ENCODE measurements at places on chromosomes 12 and 14.

DNA sequence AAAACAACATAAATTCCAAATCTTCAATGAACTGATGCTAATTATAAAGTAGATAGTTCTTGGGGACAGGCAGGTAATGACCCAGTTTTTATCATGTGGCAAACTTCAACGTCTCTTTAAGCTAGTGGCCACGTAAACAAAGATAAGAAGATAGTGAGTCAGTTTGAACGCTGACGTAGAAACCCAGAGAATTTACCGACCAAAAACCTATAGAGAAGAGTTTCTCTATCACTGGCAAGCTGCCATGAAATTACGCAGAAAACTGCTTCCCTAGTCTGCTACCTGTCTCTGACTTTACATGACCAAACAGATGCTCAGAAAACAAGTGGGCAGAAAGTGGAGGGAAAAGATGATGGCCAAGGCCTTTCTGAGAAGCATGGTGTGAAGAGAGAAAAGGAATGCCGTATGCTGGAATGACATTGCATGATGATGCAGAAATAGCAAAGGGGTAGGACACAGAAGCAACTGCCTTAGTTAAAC, 136.3 kb downstream of the ITPR2 start:
- DNase-seq, result no peak

- no peak for DNase-seq
These were observed 358.9 kb downstream of the PAWR start for GRCh38 chr12:79331870-79332269.

DNA sequence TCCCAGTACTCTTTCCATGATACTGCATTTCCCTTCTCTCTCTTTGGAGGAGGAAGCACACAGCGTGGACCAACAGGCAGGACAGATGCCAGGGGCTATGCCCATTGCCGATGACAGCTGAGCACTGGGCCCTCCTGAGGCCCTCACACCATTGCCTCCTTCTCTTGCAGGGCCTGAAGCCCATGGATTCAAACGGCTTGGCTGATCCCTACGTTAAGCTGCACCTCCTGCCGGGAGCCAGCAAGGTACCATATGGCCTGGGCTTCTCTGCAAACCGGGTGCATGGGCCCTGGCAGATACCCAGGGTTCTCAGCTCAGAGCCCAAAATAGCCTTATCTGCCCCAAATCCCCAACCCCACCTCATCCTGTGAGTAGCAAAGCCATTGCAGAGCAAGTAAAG, 25.2 kb upstream of the OAS1 start:
- DNase-seq, result no peak

DNA sequence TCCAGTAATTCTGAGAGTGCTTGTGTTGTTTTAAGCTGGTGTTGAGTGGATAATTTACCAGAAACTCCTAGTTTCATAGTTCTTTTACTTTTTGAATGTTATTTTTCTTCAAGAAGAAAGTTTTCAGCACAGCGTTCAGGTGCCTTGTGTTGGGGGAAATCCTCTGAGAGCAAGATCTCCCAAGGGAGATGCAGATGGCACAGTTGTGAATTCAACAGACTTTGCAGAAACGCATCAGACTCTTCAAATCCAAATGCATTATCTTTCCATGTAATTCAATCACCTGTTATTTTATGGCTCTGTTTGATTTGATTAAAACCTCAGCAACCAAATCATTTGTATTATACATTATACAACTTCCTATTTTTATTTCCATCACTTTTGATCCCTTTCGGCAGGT, 439.9 kb downstream of the EGLN3 start:
- no peak for DNase-seq

GRCh38 chr14:94030571-94030970, 4.4 kb downstream of the OTUB2 start:
- DNase-seq, result no peak

DNA sequence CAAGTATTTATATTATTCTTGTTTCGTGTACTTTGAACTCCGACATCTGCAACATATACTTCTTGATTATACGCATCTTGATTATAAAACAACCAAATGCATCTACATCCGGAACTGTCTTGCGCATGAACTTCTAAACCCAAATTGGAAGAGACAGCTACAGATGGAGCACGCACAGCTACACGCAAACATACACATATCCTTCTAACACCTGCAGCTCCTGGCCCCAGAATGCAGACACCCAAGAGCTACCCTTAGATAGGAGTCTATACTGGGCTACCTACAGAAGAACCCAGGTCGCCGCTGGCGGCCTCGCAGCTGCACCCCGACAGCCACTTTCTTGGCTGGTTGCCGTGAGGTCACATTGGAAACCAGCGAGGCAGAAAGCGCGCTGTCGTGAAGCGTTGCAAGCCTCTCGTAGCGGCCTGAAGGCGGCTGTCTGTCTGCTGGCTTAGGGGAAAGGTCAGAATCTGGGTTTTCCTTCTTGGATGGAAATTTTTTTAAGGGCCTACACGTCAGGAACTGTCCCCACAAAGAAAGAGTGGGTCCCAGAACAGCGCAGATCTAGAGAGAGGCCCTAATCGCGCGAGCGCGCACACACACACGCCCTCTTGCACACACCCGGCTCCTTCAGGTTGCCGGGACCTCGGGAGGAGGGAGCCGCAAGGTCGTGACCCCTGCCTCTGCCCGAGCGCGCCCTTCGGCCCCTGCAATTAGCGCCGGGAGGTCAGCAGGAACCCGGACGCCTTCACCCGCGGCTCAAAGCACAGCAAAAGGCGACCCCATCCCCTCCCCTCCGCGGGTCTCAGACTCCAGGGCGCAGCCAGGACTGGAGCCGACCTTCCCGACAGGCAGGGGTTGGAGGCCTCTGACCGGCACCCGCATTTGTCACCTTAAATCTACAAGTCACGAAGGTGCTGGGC, 17.0 kb downstream of the TBX3 start:
- DNase-seq, result no peak

GRCh38 chr12:6550294-6551062, 5.4 kb downstream of the IFFO1 start:
- no peak for DNase-seq

GRCh38 chr12:51973560-51973959, 22.1 kb downstream of the ACVR1B start:
- no peak for DNase-seq

DNA sequence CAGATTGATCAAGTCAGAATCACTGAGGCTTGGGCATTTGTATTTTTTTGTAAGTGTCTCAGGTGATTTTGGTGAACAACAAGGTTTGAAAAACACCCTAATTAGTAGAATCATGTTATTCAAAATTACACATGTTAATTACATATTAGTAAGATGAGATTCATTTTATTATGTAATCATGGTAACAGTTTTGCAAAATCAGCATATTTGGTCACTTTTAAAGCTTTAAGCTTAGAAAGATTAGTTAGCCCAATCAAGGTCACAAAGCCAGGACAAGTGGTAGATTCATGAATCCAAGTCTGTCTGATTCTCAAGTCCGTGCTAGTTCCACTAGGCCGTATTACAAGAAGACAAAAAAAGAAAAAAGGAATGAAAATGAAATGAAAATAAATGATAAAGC, 218.4 kb upstream of the FAR2 start:
- DNase-seq, result no peak

GRCh38 chr12:46354111-46354801, 18.3 kb downstream of the SLC38A2 start:
- no peak for DNase-seq

GRCh38 chr14:66649498-66649897, 141.6 kb downstream of the GPHN start:
- DNase-seq, result no peak

DNA sequence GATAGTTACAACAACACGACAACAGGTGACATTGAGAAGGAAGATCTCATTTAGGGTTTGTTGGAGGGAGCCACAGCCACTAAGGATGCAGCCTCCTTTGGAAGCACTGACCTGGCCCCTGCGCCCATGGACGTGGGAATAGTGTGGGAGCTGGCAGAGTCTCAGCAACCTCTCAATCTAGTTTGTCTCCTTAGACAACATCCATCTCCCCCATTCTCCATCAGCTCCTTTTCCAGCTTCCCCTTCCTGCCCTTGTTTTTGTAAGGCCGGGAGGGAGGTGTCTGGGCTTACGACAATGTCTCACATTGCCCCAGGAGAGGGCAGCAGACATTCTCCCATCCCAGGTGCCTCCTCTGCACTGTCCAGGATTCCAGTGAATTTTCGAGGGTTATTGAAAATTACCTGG, 170.2 kb upstream of the PZP start:
- no peak for DNase-seq

DNA sequence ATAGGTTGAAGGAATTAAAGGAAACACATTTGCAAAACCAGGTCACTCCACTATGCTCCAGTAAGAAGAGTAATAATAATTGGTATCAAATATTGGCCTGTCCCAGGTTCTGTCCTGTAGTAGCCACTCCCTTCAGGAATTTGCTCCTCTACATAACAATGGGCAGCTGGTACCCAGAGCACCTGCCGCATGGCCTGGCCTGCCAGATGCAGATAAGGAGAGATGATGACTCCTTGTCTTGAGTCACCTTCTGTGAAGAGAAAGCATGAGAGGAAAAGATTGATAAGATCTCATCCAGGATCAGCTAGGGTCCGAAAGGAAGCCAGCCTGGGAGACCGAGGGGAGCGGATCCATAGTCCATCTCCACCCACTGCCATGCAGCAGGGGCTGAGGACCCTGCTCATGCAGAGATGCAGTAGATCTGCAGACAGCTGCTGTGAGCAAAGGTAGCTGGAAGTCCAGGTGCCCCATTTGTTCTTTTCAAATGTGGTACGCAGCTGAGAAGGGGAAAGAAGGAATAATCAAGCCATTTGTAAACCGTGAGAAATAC, 24.3 kb downstream of the VCPKMT start:
- DNase-seq, result no peak

DNA sequence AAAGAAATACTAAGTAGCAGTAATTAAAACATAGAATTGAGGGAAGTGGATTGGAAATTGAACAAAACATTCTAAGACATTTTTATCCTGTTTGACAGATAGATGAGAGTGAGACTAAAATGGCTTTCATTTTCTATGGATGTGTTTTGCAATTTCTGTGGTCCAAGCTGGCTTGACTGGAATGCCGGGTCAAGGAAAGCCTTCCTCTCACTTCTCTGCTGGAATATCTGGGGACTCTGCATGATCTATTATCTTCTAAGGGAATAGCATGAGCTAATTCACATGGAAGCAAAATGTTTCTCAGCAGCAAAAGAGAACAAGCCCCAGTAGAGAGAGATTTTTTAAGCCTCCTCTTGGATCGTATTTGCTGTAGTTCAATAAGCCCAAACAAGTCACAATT, 407.9 kb upstream of the ATXN7L3B start:
- DNase-seq, result no peak

- no peak for DNase-seq
These were observed at the start of gene SPX for GRCh38 chr12:21526053-21526452. Gene SPX, plus strand, starts transcription at chr12:21526296. Its CDS starts 177 bp downstream, at chr12:21526473.

GRCh38 chr14:94769391-94770250, at the start of gene GSC:
Gene GSC, minus strand, starts transcription at chr14:94770113. Its CDS starts 98 bp downstream, at chr14:94770015.
- no peak for DNase-seq

GRCh38 chr12:115749071-115749841, 528.2 kb downstream of the MED13L start:
- no peak for DNase-seq

DNA sequence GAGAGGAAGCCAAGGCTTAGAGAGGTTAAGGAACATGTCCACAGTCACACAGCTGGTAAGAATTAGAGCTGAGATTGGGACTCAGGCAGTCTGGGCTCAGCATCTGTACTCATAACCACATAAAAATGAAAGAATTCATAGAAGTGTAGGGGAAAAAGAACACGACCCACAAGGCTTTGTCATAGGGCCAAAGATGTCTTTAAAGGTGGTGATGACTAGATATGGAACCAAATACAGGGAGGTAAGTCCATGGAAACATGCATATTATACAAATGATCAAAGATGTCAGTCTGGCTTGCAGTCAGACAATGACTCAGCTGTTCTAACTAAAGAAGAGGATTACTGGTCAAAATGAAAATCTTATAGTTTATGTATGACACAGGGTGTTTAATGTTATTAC, 7.2 kb upstream of the SSPN start:
- no peak for DNase-seq

GRCh38 chr12:89655841-89656240, 52.8 kb downstream of the ATP2B1 start:
- DNase-seq, result no peak

DNA sequence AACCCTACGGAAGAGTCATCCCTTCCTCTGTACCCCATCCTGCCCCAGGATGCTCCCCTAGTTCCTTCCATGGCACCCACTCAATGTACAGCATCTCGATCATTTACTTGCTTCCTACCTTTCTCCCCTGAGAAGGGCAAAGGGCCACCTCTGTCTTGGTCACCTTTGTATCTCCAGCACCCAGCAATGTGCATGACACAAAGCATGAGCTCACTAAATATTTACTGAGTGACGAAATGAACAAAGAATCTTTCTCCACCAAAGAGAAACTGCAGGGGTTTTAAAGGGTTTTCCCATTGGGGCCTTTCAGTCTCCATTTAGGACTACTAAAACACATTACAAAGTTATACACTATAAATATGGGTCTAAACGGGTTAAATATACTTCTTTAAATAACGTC, 30.6 kb downstream of the ATG14 start:
- no peak for DNase-seq

GRCh38 chr12:94963649-94964048, 39.8 kb downstream of the NDUFA12 start:
- no peak for DNase-seq

GRCh38 chr12:26109343-26109881, 15.4 kb downstream of the BHLHE41 start:
- DNase-seq, result no peak

DNA sequence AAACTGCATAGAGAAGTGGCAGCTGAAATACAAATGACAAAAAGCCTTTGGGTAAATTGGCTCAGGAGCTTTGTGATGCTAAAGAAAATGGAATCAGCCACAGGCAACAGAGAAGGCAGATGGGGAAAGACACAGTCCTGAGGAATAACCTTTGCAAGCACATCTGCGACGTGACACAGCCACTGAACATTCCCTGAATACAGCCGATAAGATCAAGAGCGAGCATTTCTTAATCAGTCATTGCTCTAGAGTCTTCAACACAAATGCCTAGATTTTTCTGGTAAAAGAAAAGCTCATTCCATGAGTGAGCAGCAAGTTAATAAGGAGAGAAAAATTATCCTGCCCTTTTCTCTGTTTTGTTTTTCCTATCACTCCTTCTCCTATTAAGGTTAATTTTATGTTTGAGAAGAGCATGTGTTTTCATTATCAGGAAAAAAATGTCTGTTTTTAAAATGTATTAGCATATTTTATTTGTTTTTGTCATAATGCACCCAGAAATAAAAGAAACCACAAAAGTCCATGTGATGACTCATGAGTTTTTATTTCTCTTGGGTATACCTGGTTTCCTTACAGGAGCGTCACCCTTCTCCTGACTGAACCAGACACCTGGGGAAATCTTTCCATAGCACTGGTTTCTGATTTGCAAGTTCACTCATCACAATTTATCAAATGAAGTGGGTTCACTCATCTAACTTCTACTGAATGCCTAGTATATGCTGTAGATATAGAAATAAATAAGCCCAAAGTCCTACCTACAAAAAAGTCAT, 45.4 kb upstream of the PCED1B start:
- DNase-seq, result no peak

- no peak for DNase-seq
These were observed 5.7 kb upstream of the HOXC13 start for GRCh38 chr12:53932915-53933314.

DNA sequence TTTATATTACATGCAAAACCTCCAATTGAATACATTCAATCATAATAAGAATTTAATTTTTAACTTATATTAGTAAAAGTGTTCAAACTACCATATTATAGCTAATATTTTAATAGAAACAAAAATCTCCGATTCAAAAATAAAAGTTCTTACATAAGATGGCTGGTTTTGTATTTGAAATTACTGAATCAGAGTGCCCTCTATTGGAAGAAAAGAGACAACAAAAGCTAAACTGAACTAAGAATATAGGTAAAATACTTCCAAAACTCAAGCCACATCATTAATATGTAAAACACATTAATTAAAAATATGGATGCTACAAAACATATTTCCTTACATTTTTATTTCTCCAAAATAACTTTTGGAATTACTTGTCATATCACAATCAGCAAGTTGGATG, 120.3 kb downstream of the GARIN6 start:
- DNase-seq, result no peak
